ENCODE measurements at places on chromosomes 3 and 15. TPM values are rescaled to one million over a fixed set of nuclear protein-coding genes. Genes with fewer than 3 reads are reported as not detected.

Gene ADGRG7
- total RNA-seq = not detected

Gene VEPH1
- not detected for total RNA-seq

Gene GP9
- total RNA-seq = not detected

Gene ROPN1
- total RNA-seq = not detected

Gene GOLGA6B
- total RNA-seq = not detected

Gene ADAMTS17
- total RNA-seq = 0.83 TPM

Gene GNAT1
- total RNA-seq = not detected

GRCh38 chr3:47404431-47404876 lies 23.6 kb downstream of the PTPN23 start:
- peaks cover 2% of the 10 kb centered on the region for H3K4me1 ChIP-seq
- H3K27me3 ChIP-seq = no peaks in the 10 kb centered on the region
- no peak for DNase-seq
- no peak overlapping the region for H3K27ac ChIP-seq
- H3K36me3 ChIP-seq = peaks cover 2% of the 10 kb centered on the region
- no peak overlapping the region for H3K4me3 ChIP-seq

GRCh38 chr3:157618886-157619285 lies 115.7 kb upstream of the VEPH1 start:
- DNase-seq = no peak
- H3K27ac ChIP-seq = no peak overlapping the region
- H3K4me3 ChIP-seq = no peak overlapping the region
- H3K27me3 ChIP-seq = peaks cover 18% of the 10 kb centered on the region

DNA sequence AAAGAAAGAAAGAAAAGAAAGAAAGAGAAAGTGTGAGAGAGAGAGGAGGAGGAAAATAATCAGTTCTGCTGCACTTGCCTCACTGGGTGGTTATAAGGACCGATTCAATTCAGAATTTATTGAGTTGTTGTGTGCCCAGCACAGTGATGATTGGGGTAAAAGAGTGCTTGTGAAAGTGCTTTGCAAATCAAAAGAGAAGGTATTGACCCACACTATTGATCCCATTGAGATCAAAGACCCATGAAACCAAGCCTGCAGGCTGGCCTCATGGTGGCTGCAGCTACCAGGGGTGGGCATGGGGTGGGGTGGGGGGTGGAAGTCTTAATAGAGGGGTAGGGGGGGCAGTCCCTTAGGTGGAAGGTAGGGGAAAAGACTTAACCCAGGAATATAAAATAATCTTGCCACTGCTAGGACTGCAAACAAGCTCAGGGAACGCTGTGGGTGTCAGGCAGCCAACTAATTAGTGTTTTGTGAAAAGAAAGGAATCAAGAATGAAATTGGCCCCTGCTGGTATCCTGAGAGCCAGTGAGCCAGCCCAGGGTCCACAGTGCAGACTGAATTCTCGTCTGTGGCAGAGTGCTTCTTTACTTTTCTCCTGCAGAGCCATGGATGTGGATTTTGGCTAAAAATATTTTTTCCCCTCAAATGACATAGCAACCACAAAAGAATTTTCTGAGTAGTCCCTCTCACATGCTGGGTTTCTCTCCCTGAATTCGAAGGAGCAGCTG lies 34.2 kb downstream of the CLEC3B start:
- H3K4me3 ChIP-seq = no peak overlapping the region
- H3K27ac ChIP-seq = no peak overlapping the region
- H3K4me1 ChIP-seq = peaks cover 23% of the 10 kb centered on the region
- no peak for DNase-seq
- H3K36me3 ChIP-seq = no peaks in the 10 kb centered on the region
- H3K27me3 ChIP-seq = peaks cover 4% of the 10 kb centered on the region

DNA sequence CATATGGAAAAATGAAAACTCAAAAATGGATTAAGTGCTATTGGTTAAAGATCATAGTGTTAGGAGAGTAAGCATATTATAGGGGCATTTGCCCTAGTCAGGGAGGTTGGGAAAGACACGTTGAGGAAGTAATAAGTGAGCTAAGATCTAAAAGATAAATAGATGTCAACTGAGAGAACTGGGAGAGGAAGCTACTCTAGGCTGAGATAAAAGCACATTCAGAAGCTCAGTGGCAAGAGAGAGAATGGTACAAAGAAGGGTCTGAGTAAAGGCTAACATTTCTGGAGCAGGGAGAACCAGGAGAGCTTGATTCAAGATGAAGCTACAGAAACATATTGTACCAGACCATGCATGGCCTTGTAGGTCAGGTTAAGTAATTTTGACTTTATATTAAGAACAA lies 63.9 kb downstream of the TRPC1 start:
- H3K27ac ChIP-seq = no peak overlapping the region
- no peak overlapping the region for H3K4me3 ChIP-seq
- H3K36me3 ChIP-seq = no peaks in the 10 kb centered on the region
- H3K4me1 ChIP-seq = no peaks in the 10 kb centered on the region
- peaks cover 4% of the 10 kb centered on the region for H3K27me3 ChIP-seq
- DNase-seq = no peak

DNA sequence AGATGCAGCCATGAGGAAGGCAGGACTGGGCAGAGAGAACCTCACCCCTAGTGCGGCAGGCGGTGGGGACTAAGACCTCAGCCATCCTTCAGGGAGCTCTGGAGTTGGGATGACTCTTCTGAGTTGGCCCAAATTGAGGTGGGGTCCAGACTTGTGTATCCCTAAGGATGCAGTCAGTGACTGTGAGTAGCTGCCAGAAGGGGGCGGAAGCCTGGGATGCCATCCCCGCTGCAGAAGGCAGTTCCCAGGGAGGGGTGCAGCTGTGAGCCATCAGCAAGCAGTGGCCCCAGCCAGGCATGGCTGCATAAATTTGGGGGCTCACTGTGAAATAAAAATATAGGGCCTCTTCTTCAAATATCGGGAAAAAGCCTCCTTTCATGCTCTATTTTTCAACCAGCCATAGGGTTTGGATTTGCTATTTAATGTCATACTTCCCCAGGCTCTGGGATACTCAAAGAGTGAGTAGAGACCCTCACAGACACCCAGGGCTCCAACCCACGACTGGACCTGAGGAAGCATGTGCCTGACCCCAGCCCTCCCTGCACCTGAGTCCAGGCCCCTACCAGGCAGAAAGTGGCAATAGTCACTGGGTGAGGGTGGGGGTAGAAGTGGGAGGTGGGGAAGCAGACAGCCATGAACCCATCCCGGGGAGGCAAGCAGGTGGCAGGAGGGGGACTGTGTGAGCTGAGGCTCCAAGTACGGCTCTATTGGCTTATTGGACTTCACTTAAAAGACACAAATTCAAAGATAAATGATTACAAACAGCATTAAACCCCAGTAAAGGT lies 30.5 kb downstream of the GRK7 start:
- no peak overlapping the region for H3K27ac ChIP-seq
- no peak overlapping the region for H3K4me3 ChIP-seq
- no peaks in the 10 kb centered on the region for H3K27me3 ChIP-seq
- H3K36me3 ChIP-seq = no peaks in the 10 kb centered on the region
- H3K4me1 ChIP-seq = peaks cover 41% of the 10 kb centered on the region

GRCh38 chr3:65483480-65483879 lies 555.2 kb downstream of the MAGI1 start:
- no peaks in the 10 kb centered on the region for H3K36me3 ChIP-seq
- no peak overlapping the region for H3K4me3 ChIP-seq
- H3K4me1 ChIP-seq = no peaks in the 10 kb centered on the region
- DNase-seq = no peak
- H3K27ac ChIP-seq = no peak overlapping the region

DNA sequence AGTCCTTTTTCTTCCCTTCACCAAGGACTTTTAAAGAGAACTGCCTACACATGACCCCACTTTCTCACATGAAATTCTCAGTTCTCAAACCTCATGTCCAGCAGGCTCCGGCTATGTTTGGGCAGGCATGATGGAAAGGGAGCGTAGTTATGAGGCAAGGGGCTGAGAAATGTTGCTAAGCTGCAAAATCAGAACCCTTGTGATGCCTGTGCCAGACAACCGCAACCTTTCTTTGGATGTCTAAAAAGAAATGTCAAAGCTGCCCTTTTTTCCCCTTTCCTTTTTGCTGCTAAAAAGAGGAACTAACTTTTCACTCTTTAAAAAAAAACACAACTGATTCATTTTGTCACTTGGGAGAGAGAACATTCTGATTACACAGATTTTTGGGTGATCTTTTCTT lies 19.2 kb downstream of the GNB4 start:
- H3K36me3 ChIP-seq = peaks cover 5% of the 10 kb centered on the region
- no peak overlapping the region for H3K4me3 ChIP-seq
- H3K27ac ChIP-seq = no peak overlapping the region
- peaks cover 2% of the 10 kb centered on the region for H3K27me3 ChIP-seq
- DNase-seq = no peak
- peaks cover 4% of the 10 kb centered on the region for H3K4me1 ChIP-seq

- H3K36me3 ChIP-seq = no peaks in the 10 kb centered on the region
- DNase-seq = no peak
- no peak overlapping the region for H3K27ac ChIP-seq
- no peak overlapping the region for H3K4me3 ChIP-seq
These were observed 72.7 kb downstream of the UBE2E2 start for GRCh38 chr3:23275814-23276213.

GRCh38 chr3:11306817-11307589 lies 34.8 kb downstream of the ATG7 start:
- peaks cover 32% of the 10 kb centered on the region for H3K4me1 ChIP-seq
- peak overlapping the region; percentile 46 for H3K27ac ChIP-seq
- H3K27me3 ChIP-seq = no peaks in the 10 kb centered on the region
- peak; percentile 8 for DNase-seq

GRCh38 chr15:76994001-76994400 lies 925 bp upstream of the PSTPIP1 start:
- H3K4me1 ChIP-seq = peaks cover 81% of the 10 kb centered on the region
- peak overlapping the region; percentile 95 for H3K4me3 ChIP-seq
- peaks cover 23% of the 10 kb centered on the region for H3K36me3 ChIP-seq
- no peaks in the 10 kb centered on the region for H3K27me3 ChIP-seq
- no peak for DNase-seq
- peak overlapping the region; percentile 89 for H3K27ac ChIP-seq

DNA sequence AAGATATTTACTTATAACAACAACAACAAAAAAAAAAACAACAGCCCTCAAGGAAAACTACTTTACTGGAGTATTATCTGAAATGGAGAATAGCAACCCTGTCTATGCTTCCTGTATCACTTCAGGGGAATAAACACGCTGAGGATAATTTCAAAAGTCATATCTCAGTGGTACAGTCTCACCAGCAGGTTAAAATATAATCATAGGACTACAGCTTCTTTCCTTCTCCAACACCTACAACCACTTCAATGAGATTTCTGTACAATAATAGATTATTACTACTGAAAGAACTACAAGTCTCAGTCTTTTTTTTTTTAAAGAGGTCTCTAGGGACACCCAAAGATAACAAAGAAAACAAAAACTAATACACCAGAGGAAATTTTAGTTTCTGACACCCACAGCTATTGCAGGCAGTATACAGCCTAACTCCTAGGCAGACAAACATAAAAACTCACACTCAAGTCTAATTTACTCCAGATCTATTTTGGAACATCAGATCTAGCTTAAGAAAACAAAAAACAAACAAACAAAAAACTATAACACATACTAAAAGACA lies 268.2 kb downstream of the BCHE start:
- no peak for DNase-seq
- no peaks in the 10 kb centered on the region for H3K4me1 ChIP-seq
- H3K36me3 ChIP-seq = no peaks in the 10 kb centered on the region
- no peak overlapping the region for H3K27ac ChIP-seq

DNA sequence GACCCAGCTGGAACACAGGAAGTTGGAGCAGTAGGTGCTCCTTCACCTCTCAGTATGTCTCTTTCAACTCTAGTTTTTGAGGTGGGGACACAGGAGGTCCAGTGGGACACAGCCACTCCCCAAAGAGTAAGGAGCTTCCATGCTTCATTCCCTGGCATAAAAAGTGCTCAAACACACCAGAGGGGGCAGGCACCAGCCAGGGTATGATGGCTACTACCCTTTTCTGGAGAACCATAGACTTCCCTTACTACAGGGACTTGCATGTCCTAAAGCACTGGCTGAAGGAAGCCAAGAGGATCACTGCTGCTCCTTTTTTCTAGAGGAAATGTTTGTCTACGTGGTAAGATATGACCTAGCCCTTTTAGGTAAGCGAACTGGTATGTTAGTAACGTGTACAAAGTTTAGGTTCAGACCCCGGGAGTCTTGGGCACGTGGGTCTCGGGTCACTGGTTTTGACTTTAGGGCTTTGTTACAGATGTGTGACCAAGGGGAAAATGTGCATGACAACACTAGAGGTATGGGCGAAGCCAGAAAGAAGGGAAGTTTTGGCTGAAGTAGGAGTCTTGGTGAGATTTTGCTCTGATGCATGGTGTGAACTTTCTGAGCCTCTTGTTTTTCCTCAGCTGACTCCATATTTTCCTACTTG lies 11.9 kb downstream of the IL17RB start:
- H3K27me3 ChIP-seq = peaks cover 2% of the 10 kb centered on the region
- H3K4me3 ChIP-seq = no peak overlapping the region
- H3K27ac ChIP-seq = no peak overlapping the region
- H3K36me3 ChIP-seq = peaks cover 9% of the 10 kb centered on the region
- no peak for DNase-seq

GRCh38 chr3:37116998-37117397 lies 57.4 kb downstream of the LRRFIP2 start:
- H3K36me3 ChIP-seq = peaks cover 5% of the 10 kb centered on the region
- H3K4me1 ChIP-seq = peaks cover 8% of the 10 kb centered on the region
- H3K27ac ChIP-seq = no peak overlapping the region
- DNase-seq = no peak

DNA sequence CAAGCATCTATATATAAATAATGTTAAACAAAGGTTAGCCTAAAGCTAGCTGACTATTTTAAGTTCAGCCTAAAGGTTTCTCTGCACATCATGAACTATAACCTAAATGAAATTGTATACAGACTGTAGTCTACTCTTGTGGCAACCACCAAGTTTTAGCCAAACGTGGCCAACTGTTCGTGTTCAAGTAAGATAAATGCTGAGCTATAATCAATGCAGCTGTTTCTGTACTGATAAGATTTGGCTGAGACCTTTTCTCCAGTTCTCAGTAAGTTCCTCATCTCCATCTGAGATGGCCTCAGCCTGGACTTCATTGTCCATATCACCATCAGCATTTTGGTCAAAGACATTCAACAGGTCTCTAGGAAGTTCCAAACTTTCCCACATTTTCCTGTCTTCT lies 43.7 kb upstream of the IGSF10 start:
- no peaks in the 10 kb centered on the region for H3K36me3 ChIP-seq
- no peak overlapping the region for H3K4me3 ChIP-seq
- DNase-seq = no peak
- H3K27me3 ChIP-seq = no peaks in the 10 kb centered on the region
- H3K27ac ChIP-seq = no peak overlapping the region
- no peaks in the 10 kb centered on the region for H3K4me1 ChIP-seq

GRCh38 chr3:27720899-27721716 lies 1.0 kb downstream of the EOMES start:
- peaks cover 29% of the 10 kb centered on the region for H3K36me3 ChIP-seq
- peaks cover 44% of the 10 kb centered on the region for H3K4me1 ChIP-seq
- peaks cover 74% of the 10 kb centered on the region for H3K27me3 ChIP-seq
- peak overlapping the region; percentile 87 for H3K4me3 ChIP-seq
